ENCODE measurements at places on chromosomes 1 and 21.
A peak's percentile ranks its signal among the peaks of the same experiment; 100 is the strongest.

GRCh38 chr1:15187175-15188129, 33.9 kb downstream of the TMEM51 start:
- no peak for DNase-seq

DNA sequence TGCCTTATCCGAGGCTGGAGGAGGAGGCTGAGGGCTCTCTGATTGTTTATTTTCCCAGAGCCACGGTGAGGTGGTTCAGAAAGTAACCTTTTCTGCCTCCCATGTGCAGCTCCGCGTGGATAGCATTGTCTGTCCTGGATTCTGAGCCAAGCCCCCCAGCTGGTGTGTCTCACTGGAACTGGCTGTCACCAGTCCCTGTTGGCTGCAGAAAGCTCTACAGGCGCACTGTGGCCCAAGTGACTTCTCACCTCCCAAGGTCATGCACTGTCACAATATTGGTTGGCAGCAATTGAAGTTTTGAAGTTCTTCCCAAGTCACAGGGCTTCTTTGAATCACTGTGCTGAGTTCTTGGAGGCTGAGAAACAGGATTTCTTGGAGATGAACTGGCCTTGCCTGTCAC, 8.2 kb downstream of the BMP8A start:
- no peak for DNase-seq

DNA sequence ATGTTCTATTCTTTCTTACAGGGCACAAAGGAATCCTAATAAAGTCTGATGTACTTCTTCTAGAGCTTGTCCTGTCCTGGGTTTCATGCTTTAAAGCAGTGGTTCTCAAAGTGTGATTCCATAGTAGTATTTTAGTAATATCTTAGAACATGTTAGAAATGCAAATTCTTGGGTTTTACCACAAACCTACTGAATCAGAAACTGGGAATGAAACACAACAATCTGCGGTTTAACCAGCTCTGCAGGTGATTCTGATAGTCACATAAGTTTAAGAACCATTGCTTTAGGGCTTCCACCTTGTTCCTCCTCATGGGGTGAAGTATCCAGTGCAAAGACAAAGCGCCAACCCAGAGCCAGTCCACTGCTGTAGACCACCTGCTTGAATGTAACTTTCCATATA, 41.1 kb downstream of the NGF start:
- DNase-seq, result no peak

DNA sequence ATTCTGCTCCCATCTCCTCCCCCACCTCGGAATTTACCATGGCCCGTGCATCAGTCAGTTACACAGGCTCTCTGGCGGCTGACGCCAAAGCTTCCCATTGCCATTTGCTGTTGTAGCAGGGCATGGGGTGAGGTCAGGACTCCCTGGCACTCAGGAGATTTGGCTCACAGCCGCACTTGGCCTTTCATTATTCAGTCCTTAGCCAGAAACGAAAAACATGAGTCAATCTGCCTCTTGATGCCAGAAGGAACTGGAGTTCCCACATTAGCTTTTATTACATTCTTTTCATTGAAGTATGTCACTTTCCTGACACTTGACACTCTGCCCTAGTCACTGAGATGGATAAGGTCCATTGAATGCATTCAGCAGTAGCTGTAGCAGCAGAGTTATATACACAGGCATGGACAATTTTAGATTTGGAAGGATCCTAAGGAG, 260.6 kb downstream of the CACNA1E start:
- DNase-seq, result no peak

DNA sequence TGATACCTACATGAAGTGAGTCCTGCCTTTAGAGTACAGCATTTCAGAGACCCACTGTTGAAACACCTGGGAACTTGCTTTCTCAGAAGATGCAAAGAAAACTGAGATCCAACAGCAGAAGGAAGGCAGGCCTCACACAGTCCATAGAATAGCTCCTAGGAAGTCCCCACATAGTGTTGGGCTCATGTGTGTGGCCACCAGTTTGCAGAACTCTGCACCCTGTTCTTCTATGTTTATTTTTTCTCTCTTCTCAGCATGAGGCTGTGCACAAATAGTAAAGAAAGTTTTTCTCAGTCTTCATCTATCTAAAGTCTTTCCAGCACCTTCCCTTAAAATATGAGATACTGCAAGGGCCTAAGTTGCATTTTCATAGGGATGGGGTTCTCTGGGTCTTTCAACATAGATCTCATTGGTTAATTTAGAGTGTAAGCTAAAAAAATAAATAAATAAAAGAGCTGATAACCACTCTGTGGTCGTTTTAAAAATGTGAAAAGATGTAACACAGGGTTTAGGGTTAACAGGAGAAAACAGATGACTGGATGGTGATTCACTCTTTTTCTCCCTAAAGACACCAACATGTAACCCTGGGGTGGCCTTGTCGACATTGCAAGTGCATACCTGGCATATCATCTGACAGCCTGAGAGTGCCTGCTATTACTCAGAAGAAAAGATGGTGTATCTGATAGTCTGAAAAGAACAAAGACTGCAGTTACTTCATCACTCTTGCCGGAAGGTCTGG, 94.6 kb downstream of the ZC3H11B start:
- DNase-seq, result no peak

DNA sequence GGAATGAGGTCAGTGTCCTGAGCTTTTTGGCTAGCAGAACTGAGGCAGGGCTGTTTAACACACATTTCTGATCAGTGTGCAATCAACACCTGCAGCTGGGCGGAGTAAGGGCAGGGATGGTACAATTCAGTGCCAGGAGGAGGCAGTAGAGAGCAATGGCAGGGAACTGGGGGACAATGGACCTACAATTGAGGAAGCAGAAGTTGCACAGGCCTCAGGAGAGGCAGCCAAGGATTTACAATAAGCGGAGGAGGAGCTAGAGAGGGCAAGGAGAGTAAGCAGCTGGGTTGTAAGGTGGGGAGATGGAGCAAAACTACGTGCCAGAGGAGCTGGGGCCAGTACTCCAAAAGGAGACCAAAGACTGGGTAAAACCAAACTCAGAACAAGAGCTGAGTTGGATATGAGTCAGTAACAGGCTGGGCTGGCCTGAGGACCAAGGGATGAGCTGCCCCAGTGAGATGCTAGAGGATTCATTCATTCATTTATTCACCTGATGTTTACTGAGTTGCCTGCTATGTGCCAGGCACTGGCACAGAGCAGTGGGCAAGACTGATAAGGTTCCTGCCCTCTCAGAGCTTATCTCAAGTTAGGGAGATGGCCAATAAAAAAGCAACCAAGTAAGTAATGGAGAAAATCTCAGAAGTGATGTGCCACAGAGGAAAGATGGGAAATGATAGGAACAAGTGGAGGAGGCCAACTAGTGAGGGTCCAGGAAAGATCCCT, 10.4 kb upstream of the GALE start:
- peak; percentile 12 for DNase-seq

DNA sequence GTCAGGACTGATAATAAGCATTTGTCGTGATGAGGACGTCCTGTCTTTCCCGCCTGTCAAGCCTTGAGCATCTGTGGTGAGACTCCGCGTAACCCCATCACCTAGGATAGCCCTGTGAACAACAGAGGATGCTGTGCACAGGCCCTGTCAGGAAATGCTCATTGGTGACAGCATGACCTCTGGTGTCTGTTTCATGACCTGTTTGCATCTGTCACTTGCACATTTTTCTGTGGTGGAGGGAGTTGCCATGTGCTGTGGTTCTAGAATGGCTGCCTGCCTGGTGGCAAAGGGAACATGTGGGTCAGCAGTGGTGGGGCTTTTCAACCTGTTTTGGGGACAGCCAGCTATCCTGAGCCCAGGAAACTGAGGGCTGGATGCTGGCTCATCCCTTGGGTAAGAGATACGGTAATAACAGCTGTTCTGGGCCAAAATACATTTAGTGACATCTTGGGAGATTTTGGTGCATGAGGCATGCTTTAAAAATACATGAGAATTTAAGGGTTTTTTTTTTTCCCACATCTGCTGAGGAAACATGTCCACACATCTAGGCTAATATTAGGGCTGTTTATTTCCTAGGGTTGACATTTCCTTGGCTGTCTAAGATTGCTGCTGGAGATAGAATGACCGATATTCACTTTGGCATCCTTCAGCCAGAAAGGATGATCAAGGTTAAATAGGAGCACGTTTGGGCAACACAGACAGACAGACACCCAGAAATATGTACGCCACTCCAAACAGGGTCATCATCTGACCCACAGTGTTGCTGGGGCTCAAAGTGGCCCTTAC, 52.9 kb downstream of the KCNC4 start:
- DNase-seq, result no peak

GRCh38 chr1:11979028-11979850, 1.0 kb upstream of the MFN2 start:
- DNase-seq, result no peak

GRCh38 chr1:195278644-195279043, 1329.6 kb downstream of the KCNT2 start:
- DNase-seq, result no peak

DNA sequence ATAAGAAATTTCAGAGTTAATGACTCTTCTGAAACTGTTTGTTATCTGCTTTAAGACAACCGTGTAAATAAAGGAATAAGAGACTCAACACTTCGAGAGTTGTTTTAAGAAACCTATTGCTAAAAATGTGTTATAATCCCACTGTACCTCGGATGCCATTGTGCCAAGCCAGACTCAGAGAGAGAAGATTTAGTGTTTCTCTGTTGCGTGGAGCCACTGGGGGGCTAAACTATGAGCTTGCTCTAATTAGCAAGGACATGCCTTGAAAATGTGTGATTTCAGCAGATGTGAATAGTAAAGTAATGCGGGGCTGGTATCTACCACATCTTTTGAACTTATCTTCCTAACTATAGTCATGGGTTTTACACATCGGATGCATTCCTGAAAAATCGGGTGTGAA, 56.2 kb upstream of the TARBP1 start:
- DNase-seq, result no peak

GRCh38 chr1:32321712-32322291, 14.2 kb downstream of the MARCKSL1 start:
- DNase-seq, result no peak

DNA sequence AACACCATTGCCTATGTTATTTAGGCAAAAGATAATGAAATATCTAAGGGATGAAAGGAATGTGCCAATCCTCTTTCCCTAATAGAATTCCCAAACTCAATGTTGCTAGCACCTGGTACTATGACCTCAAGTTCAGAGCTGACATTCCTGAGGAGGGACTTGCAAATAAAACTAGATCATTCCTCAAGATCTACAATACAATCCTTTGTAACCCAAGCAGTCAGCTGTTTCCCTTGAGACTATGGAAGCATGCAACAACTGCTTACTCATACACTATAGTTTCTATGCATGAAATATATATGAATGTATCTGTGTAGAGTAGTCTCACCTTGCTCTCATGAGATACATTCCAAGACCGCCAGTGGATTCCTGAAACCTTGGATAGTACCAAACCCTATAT, 65.0 kb downstream of the ABL2 start:
- DNase-seq, result no peak

- no peak for DNase-seq
These were observed 9.4 kb downstream of the PRXL2B start for GRCh38 chr1:2595812-2596529.

- no peak for DNase-seq
These were observed 19.2 kb upstream of the PIGK start for GRCh38 chr1:77238462-77238861.

DNA sequence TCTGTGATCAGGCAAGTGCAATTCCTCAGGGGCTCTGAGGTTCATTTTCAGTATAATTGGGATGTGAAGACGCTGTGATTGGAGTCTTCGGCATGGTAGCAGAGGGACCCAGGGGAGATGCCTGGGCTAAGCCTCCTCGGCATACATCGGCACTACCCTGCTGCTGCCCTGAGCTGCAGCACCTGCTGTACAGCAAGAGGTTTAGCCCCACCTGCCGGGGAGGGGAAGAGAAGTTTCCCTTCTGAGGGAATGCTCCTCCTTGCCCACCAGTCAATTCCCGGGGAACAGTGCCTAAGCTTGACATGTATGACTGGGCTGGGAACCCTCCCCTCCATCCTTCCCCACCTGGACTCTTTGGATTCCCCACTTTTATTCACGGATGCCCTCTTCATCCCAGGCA, 24.9 kb downstream of the CNIH3 start:
- DNase-seq, result no peak

- peak; percentile 25 for DNase-seq
These were observed 1.2 kb upstream of the H6PD start for GRCh38 chr1:9233241-9233941.

- DNase-seq, result no peak
These were observed 250.6 kb downstream of the SPATA17 start for GRCh38 chr1:217881607-217882332.

GRCh38 chr1:92795166-92795565, 10.3 kb upstream of the EVI5 start:
- no peak for DNase-seq

DNA sequence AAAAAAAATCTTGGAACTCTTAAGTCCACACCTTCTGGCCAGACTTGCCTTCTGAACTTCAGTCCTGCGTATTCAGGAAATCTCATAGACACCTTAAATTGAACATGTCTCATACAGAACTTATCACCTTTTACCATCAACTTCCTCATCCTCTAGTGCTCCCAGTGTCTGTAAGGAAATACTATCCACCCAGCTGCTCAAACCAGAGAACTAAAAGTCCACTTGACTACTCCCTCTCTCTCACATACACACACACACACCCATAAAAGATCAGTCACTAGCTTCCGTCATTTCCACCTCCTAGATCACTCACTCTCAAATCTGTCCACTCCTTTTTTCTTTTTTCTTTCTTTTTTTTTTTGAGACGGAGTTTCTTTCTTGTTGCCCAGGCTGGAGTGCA, 10.9 kb upstream of the CAP1 start:
- no peak for DNase-seq

- no peak for DNase-seq
These were observed 14.3 kb downstream of the SAMSN1 start for GRCh38 chr21:14531757-14532316.

- DNase-seq, result peak; percentile 65
These were observed 565 bp downstream of the WLS start for GRCh38 chr1:68231627-68232288.

DNA sequence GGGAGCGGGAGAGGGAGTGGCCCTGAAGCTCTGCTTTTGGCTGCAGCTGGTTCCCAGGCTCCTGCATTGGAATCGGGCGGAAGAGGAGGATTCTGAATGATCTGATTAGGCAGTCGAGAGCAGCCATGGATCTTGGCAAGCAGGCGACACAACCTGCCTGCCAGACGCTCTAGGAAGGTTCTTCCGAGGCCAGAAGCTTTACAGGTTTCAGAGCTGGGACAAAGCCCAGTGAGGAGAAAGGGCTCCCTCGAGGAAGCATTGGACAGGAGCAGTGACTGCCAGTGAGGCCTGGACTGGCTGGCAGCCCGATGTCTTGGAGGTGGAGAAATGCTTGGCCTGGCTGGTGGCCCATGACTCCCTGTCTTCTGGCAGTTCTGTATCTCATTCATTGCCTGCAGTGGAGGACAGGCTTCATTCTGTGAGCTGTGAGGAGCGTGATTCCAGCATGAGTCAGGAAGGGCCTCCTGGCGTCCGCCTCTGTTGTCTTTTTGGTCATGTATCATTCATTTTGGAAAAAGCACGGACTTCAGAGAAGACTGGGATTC, 132.7 kb upstream of the IPO9 start:
- DNase-seq, result no peak

DNA sequence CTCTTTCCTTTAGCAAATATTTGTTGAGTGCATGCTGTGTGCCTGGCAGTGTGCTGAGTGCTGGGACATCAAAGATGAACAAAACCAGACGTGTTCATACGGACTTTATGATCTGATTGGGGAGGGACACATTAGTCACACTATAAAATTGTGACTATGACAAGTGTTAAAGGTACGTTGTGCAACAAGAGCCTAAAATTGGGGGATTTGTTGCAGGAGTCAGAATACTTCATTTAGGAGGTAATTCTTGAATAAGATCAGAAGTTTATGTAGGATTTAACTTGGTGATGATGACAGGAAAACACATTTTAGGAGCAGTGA, 29.6 kb downstream of the B3GALT2 start:
- no peak for DNase-seq

Measured in substantia nigra (tissue), 51 donors.